ENCODE measurements at places on chromosomes 7 and 10. TPM values are rescaled to one million over a fixed set of nuclear protein-coding genes. Genes with fewer than 3 reads are reported as not detected.

KNDC1 gene
- 1.4 TPM for polyA plus RNA-seq

- DNase-seq, result no peak
Measured at GRCh38 chr10:55144001-55144400, 343.0 kb upstream of the PCDH15 start.

DNA sequence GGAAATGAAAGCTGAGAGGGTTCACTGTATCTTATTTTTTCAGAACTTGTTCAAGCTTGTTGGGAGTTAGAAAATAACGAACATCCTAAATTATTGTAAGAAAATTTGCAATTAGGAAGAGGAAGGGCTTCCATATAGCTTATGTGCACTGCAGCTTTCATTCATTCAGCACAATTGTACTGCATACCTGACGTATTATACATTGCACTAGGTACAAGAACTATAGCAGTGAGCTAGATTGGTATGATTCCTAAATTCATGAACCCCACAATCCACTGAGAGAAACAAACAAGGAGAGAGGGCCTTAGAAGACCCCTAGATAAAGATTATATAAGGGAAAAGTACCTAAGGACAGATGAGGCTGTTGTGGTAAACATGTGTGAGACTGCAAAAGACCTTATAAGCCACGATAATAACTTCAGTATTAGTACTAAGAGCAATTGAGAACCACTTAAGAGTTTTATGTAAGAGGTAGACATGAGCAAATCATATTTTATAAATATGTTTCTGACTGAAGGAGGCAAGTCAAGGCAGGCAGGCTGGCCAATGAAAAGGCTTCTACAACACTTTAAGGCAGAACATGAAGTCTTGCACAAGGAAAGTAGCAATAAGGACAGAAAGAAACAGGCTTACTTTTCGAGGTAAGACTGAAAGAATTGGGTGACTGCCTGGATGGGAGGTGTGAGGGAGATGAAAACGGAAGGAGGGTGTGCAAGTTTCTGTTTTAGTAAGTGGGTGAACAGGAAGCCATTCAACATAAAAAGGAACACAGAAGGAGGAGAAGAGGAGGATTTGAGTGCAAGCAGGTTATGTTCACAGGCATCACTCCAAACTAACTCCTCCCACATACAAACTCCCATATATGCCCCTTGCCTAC lies 77.9 kb upstream of the LRRN3 start:
- no peak for DNase-seq

PANK1 gene
- 4.9 TPM for polyA plus RNA-seq

ADAMTS14 gene
- polyA plus RNA-seq, result 1.2 TPM

NPFFR1 gene
- not detected for polyA plus RNA-seq

SLC26A3 gene
- polyA plus RNA-seq, result not detected

- no peak for DNase-seq
Measured at GRCh38 chr7:118836933-118837332, 612.4 kb downstream of the ANKRD7 start.

GRCh38 chr7:42606193-42606905 lies 305.5 kb downstream of the C7orf25 start:
- no peak for DNase-seq

GRCh38 chr7:121019018-121019417 lies 30.5 kb downstream of the CPED1 start:
- DNase-seq, result no peak

DNA sequence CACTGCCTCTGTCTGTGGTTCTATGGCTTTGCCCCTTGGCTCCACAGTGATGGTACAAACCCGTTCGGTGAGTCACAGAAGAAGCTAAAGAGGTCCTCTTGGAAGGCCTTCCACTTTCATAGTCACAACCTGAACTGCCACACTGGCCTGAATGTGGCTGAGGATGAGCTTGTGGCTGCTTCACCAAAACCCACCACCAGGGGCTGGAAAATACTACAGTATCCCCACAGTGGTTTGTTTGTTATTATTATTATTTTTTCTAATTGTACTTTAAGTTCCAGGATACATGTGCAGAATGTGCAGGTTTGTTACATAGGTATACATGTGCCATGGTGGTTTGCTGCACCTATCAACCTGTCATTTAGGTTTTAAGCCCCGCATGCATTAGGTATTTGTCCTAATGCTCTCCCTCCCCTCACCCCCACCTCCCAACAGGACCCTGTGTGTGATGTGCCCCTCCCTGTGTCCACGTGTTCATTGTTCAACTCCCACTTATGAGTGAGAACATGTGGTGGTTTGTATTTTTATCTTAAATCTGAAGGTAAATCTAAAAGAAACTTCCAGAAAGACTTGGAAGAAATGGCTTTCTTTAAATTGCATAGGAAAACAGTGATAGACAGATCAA lies 160.8 kb upstream of the NPSR1 start:
- peak; percentile 15 for DNase-seq

THNSL1 gene
- 1.9 TPM for polyA plus RNA-seq

GRCh38 chr7:124688991-124689390 lies 76.6 kb downstream of the GPR37 start:
- no peak for DNase-seq

DNA sequence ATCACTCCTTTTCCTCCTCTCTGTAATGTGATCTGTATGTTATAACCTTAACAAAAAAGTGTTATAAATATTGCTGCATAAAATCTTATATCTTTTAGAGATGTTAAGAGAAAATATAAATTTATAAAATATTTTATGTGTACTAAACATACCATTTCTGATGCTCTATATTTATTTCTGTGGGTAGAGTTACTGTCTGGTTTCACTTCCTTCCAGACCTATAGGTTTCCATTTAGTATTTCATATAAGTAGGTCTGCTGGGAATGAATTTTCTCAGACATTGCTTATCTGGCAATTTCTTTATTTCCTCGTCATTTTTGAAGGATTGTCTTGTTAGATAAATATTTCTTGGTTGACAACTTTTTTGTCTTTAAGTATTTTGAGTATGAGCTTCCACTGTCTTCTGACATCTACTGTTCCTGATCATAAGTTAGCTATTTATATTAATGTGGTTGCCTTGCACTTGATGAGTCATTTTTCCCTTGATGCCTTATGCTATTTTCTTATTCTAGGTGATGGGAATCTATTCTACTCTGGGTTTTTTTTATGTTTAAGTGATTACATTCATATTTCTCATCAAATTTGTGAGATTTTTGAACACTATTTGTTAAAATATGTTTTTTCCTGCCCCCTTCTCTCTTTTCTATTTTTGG lies 11.2 kb upstream of the THSD7A start:
- no peak for DNase-seq

FKBP6 gene
- polyA plus RNA-seq, result not detected

GRCh38 chr7:71186535-71187057 lies 54.7 kb downstream of the GALNT17 start:
- no peak for DNase-seq

KAT6B gene
- polyA plus RNA-seq, result 4.3 TPM

TM9SF3 gene
- 57.0 TPM for polyA plus RNA-seq

DNA sequence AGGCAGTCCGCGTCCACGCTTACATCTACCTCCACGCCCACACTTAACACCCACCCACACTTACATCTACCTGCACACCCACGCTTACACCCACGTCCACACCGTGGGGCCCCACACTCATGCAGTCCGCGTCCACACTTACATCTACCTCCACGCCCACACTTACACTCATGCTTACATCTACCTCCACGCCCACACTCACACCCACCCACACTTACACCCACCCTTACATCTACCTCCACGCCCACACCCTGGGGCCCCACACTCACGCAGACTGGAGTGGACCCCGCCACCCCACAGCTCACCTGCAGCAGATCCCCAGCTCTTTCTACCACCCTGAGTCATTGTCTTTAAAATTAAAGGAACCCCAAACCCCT lies 32.4 kb upstream of the PWWP2B start:
- DNase-seq, result no peak

- DNase-seq, result no peak
Measured at GRCh38 chr7:82210416-82211184, 233.0 kb downstream of the CACNA2D1 start.

- DNase-seq, result no peak
Measured at GRCh38 chr10:132575320-132576201, 38.0 kb downstream of the INPP5A start.

TMEM196 gene
- not detected for polyA plus RNA-seq

POM121L12 gene
- not detected for polyA plus RNA-seq
